RWPE1 (cell line): ENCODE measurements at places on chromosomes 13 and 19.

GRCh38 chr19:10408511-10409283, 5.4 kb upstream of the CDC37 start:
- DNase-seq, result no peak

DNA sequence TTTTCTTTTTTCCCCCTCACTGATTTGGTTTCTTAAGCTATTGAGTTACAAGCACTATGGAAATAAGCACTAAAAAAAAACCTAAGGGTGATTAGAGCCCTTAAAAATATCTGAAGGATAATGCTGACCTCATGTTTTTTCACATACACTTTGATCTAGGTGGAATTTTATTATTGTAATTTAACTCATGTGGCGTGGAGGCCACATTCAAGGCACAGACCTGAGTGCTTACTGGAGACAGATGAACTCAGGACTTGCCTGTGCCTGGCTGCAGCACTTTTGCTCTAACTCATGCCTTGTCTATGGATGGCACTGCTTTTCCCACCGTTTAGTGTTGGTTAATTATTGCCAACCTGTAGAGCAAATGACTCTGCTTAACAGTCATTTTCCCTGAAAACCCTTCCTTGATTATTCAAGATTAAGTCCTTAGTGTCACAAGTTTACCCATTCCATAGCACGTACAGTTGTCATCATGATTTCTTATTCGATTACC, 541.4 kb downstream of the GPC6 start:
- no peak for DNase-seq

DNA sequence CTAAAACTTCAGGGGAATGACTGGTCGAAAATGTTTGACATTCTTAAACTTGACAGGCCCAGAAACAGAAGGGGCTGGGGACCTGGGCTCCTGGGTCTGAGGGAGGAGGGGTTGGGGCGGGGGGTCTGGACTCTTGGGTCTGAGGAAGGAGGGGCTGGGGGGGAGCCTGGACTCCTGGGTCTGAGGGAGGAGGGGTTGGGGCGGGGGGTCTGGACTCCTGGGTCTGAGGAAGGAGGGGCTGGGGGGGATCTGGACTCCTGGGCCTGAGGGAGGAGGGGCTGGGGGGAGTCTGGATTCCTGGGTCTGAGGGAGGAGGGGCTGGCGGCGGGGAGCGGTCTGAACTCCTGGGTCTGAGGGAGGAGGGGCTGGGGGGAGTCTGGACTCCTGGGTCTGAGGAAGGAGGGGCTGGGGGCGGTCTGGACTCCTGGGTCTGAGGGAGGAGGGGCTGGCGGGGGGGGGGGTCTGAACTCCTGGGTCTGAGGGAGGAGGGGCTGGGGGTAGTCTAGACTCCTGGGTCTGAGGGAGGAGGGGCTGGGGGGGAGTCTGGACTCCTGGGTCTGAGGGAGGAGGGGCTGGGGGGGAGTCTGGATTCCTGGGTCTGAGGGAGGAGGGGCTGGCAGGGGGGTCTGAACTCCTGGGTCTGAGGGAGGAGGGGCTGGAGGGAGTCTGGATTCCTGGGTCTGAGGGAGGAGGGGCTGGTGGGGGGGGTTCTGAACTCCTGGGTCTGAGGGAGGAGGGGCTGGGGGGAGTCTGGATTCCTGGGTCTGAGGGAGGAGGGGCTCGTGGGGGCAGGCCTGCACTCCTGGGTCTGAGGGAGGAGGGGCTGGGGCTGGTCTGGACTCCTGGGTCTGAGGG, 5.5 kb upstream of the KLK6 start:
- no peak for DNase-seq

GRCh38 chr13:51831519-51831918, 13.5 kb downstream of the TMEM272 start:
- no peak for DNase-seq

DNA sequence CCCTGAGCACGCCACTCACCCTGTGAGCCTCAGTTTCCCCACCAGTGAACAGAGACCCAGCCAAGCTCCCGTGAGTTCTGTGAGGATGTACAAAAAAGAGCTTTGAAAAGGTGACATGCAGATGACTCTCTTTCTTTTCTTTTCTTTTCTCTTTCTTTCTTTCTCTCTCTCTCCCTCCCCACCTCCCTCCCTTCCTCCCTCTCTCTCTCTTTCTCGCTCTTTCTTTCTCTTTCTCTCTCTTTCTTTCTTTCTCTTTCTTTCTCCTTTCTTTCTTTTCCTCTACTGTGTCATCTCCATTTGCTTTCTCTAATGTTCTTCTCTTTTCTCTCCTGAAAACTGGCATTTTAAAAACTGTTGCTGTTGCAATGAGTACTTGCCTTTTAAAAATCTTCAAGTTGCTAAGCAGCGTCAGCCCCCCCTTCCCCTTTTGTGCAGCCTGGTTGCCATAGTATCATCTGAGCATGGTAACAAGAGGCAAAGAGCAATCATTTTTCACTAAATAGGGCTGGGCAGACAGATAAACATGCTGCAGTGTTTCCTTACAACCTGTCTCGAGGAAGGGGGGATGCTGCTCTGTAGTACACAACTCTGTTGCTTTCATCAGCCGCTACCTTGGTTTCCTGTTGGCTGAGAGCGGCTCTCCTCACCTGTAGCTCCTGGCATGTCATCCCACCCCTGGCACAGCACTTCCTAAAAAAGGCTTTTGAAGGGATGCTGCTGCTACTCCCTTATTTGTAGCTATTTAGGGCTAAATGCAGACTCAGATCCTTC, 108.7 kb upstream of the MBNL2 start:
- DNase-seq, result no peak

GRCh38 chr19:33502521-33502920, 19.1 kb downstream of the PEPD start:
- DNase-seq, result no peak

GRCh38 chr13:65921933-65922332, 1308.2 kb downstream of the PCDH9 start:
- no peak for DNase-seq

GRCh38 chr13:89502286-89502685, 1831.1 kb downstream of the SLITRK5 start:
- DNase-seq, result no peak

- peak; percentile 20 for DNase-seq
These were observed 42.1 kb downstream of the TUBGCP3 start for GRCh38 chr13:112545856-112546255.

- no peak for DNase-seq
These were observed 8.0 kb downstream of the ABHD13 start for GRCh38 chr13:108226184-108226583.

DNA sequence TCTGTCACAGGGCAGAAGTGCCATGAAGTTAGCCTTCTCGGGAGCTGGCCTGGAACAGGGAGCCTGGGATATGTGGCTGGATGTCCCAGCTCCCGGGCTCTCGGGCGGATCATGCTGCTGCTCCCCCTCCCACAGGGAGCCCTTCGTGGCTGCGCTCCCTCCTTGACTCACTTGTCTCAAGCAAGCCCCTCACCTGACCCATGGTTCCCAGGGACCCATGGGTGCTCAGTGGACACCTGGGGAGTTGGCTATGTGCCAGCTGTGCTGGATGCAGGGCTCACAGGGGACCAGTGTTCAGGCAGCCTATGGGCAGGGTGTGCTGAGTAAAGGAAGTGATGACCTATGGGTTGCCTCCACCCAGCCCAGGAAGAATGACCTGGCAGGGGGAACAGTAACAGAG, 213.1 kb upstream of the SGCG start:
- DNase-seq, result no peak

DNA sequence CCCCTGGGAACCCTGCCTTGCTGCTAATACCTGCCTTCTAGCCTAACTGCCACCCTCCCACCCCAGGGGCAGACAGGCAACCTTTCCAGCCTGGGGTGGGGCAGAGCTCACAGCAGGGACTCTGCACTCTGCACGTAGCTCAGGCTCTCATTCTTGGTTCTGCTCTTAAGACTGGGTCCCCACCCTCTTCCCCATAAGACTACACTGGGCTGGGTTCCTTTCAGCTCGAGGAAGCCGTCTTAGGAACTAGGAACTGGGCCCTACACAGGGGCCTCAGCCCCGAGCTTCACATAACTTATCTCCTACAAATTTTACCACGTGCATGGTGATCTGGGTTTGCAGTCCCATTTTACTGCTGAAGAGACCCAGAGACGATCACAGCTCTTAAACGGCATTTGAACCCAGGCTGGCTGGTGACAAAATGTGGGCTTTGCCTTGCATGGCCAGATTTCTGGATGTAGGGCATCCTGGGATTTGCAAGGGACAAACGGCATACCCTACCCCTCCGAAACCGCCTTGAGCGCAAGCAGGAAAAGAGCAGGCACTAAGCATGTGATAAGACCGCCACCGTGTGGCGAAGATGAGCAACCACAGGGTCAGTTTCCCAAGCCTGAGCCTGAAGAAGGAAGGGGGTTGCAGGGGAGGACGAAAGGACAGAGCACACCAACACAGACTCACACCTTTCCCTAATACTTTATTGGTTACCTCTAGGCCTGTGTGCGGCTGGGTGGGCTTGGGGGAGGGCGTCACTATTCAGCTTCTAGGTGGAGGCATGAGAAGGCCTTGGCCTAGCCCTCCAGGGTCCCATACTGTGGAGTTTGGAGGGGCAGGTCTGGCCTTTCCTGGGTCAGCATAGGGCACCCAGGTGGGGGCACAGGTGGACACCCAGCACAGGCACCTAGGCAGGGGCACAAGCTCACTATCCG, 5.1 kb downstream of the JUNB start:
- peak; percentile 51 for DNase-seq

DNA sequence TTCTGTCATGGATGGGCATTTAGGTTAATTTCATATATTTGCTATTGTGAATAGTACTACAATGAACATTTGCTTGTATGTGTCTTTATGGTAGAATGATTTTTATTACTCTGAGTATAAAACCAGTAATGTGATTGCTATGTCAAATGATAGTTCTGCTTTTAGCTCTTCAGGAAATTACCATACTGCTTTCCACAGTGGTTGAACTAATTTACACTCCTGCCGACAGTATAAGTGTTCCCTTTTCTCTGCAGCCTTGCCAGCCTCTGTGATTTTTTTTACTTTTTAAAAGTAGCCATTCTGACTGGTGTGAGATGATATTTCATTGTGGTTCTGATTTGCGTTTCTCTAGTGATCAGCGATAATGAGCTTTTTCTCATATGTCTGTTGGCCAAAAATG, 6.5 kb downstream of the SIGLEC7 start:
- DNase-seq, result no peak

GRCh38 chr13:78632996-78633395, 26.0 kb downstream of the OBI1 start:
- DNase-seq, result no peak

DNA sequence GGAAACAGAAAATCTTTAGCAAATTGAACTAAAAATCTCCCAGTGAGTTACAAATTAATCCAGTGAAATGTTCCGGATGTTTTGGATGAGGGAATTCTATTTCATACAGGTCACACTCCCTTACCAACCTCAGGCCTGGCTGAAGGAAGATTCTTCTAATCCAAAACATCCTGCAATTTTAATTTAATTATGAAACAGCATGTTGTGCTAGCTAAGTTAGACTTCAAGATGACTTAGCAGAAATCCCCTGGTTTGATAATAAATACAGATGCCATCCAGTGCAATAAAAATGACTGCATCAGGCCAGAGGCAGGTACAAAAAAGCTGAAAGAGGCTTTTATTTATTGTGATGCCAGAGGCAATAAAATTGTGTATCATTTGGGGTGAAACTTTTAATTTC, 96.7 kb upstream of the CLDN10 start:
- DNase-seq, result no peak

DNA sequence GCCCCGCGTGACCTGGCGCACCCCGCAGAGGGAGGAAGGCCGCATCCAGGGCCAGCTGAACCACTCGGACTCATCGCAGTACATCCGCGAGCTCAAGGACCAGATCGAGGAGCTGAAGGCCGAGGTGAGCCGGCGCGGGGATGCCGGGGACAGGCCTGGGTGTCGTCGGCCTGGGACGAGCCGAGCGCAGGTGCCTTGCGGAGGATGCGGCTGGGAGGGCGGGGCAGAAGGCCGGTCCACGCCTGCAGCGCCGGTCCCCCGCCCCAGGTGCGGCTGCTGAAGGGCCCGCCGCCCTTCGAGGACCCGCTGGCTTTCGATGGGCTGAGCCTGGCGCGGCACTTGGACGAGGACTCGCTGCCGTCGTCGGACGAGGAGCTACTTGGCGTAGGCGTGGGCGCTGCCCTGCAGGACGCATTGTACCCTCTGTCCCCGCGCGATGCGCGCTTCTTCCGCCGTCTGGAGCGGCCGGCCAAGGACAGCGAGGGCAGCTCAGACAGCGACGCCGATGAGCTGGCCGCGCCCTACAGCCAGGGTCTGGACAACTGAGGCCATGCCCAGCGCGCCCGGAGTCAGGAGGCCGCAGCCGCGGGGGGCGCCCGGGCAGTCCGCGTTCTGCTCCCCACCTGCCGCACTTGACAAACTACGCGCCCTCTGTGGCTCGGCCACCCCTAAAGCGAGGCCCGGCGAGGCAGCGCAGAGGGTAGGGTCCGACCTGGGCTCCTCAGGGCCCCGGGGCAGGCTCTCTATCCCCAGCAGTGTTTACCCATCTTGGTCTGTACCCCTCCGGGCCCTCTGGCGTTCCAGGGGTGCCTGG, 10.8 kb downstream of the PRR36 start:
- no peak for DNase-seq

- no peak for DNase-seq
These were observed 68.7 kb upstream of the FRY start for GRCh38 chr13:31962731-31963370.

GRCh38 chr19:55146078-55146704, 2.8 kb downstream of the TNNT1 start:
- peak; percentile 73 for DNase-seq

DNA sequence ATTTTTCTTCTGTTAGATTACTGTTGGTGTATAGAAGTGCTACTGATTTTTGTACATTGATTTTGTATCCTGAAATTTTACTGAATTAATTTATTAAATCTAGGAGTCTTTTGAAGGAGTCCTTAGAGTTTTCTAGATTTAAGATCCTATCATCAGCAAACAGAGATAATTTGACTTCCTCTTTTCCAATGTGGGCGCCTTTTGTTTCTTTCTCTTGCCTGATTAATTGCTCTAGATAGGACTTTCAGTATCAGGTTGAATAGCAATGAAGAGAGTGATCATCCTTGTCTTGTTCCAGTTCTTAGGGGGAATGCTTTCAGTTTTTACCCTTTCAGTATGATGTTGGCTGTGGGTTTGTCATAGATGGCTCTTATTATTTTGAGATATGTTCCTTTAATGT, 5.6 kb upstream of the CD33 start:
- no peak for DNase-seq

DNA sequence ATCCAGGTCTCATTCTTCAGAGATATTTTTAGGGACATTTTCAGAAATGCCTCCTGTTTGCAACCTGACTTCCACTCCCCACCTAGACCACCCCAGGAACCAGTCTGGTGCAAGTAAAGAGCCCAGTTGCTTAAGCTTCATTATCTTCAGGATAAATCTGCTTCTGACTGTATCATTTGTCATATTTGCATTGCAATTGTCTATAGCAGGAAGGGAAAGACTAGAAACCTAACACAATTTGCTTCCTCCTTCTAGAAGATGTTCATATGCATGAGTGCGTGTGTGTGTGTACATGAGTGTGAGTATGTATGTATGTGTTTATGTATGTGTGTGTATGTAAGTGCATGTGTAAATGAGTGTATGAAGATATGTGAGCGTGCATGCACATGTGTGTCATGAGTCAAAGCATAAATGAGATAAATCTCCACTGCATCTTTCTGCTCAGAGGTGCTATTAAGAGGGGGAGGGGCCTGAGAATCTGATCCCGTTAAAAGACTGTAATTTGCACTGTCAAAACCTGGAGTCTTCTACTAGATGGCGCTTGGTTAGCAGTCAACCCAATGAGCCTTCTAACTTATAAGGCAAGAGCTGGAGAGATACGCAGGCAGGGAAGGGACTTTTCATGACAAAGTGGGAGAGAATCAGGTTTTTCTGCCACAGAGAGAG, 178.8 kb upstream of the KL start:
- no peak for DNase-seq
